ENCODE measurements at places on chromosomes 12 and 14.

- no peak for DNase-seq
Measured at GRCh38 chr12:68759852-68760251, 13.9 kb downstream of the SLC35E3 start.

DNA sequence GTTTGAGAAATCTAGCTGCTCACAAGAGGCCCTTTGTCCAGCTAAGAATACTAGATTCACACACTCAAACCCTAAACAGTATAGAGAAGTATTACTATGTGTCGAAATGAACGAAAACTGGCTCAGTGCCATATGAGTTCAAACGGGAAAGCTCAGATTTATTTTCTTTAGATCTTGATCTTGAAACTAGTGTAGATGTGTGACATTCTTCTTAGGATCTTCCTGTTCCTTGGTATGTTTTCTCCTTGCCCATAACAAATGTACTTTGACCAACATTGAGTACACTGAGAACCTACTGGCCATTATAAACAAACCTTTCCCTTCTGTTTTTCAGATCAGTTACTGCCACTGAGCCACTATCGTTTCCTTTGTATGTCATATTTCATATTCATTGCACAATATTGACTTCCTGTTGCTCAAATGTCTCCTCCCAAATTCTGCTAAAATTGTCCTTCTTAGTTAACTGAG is 21.3 kb downstream of the MYBPC1 start:
- no peak for DNase-seq

DNA sequence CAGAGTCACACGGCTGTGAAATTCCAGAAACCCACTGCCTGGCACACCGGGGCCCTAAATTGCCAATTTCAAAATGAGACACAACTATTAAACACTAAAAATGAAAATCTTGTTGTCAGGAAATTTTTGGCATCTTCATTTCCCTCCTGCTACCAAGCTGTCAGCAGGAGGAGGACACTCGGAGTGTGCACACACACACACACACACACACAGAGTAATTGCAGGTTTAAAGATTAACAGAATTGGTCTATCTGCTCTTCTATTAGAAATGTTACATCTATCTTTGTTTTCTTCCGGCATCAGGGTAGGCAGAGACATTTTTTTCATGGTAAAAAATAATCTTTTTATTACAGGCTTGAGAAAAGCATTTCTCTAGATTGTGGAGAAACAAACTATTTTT is 314.2 kb downstream of the EGLN3 start:
- DNase-seq = no peak

DNA sequence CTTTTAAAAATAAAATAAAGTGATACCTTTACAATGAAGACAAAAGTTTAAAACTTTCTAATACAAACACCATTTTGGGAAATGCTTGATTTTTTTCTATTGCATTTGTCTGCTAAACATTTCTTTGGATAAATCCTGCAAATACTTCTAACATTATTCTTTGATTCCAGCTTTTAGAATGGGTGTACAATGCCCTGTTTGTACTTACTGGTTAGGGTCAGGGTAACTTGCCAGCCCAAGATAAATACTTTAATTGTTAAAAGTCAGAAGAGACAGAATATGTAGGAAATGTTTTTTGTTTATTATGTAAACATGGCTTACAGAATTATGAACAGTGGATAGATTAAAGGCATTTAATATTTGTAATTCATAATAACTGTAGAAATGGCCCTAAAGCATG is 60.5 kb downstream of the WASHC4 start:
- DNase-seq = no peak

GRCh38 chr12:126069549-126070165 is 1004.4 kb downstream of the AACS start:
- peak; percentile 76 for DNase-seq

GRCh38 chr14:89394972-89395371 is 22.1 kb downstream of the FOXN3 start:
- no peak for DNase-seq

DNA sequence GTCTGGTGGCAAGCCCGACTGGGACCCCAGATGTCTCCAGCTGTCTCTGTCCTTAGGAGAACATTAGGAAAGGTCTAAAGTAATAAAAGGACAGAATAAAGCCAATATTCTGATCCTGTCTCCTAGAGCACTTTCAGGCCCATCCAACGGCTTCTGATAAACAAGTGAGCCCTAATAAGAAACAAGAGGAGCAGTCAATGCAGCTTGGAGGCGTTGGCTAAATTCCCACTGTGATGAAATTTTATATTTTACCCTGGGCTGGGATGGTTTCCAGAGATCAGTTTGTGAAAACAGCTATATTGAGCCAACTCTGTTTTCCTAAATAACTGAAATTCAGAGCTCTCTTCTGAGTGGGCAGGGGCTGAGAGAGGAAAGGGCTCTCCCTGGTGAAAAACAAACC is 55.5 kb upstream of the SRRM4 start:
- DNase-seq = no peak

GRCh38 chr12:50442178-50442908 is 41.7 kb downstream of the LARP4 start:
- no peak for DNase-seq

GRCh38 chr12:78470354-78471195 is 394.0 kb upstream of the SYT1 start:
- no peak for DNase-seq

DNA sequence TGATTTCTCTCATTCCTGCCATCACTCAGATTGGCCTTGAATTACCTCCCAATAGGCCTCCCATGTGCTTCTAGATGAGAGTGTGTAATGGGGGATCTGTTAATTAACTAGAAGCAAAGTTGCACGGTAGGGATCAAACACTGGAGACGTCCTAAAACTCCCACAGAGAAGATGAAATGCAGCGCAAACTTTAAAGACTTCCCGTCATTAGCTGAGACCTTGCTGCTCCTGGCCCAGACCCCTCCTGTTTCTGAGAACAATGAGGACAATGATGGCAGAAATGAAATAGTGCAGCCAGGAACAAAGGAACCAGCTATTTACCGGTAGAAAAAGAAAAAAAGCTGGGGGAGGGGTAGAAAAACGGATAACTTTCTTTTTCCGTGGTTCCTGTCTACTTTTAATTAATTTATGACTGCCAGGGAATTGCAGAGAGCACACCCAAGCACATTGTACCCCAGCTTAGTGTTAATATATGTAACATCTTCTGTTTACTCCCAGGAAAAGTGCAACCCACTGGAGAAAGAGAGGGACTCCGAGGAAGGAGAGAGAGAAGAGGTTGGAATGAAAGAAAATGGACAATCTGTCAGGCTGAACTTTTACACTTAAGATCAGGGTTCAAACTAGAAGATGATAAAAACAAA is 280.7 kb upstream of the SOX5 start:
- DNase-seq = no peak

GRCh38 chr12:2958432-2959191 is 585 bp upstream of the TEAD4 start:
- no peak for DNase-seq

GRCh38 chr14:69943084-69943780 is 64.0 kb downstream of the SMOC1 start:
- DNase-seq = no peak

DNA sequence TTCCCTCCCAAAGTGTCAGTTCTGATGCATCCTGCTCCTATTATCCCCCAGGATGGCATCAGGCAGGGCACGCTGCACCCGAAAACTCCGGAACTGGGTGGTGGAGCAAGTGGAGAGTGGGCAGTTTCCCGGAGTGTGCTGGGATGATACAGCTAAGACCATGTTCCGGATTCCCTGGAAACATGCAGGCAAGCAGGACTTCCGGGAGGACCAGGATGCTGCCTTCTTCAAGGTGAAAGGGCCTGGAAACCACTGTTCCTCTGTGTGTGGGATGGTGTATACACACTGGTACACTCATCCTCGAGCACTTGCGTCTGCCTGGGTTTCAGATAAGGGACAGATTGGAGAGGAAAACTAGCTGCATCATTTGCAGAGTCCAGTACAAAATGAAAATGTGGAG is 1.0 kb downstream of the IRF9 start:
- DNase-seq = no peak

- no peak for DNase-seq
Measured at GRCh38 chr12:20751046-20751445, 55.9 kb downstream of the SLCO1C1 start.

GRCh38 chr14:49997991-49998390 is 105.1 kb downstream of the ARF6 start:
- no peak for DNase-seq

GRCh38 chr12:65900912-65901672 is 76.8 kb downstream of the HMGA2 start:
- no peak for DNase-seq

- DNase-seq = no peak
Measured at GRCh38 chr12:108468196-108468968, 46.7 kb upstream of the FICD start.

GRCh38 chr12:60872850-60873713 is 1277.3 kb downstream of the SLC16A7 start:
- no peak for DNase-seq

- DNase-seq = no peak
Measured at GRCh38 chr12:77940011-77940423, 109.3 kb downstream of the NAV3 start.

- no peak for DNase-seq
Measured at GRCh38 chr12:85281636-85282312, 1.8 kb downstream of the ALX1 start.

- DNase-seq = no peak
Measured at GRCh38 chr14:23056956-23057756, at the start of gene CDH24. Gene CDH24, minus strand, starts transcription at chr14:23057520. Its CDS starts 1,787 bp downstream, at chr14:23055733.

- no peak for DNase-seq
Measured at GRCh38 chr12:117042862-117043261, 56.4 kb downstream of the TESC start.

DNA sequence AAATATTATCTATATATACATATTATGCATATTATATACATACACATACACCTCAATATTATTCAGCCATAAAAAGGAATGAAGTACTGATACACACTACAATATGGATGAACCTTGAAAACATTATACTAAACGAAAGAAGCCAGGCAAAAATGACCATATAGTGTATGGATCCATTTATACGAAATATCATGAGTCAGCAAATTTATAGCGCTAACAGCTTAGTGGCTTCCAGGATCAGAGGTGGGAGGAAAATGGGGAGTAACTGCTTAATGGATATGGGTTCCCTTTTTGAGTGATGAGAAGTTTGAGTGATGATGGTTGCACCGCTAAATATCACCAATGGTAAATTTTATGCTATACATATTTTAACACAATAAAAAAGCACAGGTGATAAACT is 32.7 kb downstream of the PTGER2 start:
- no peak for DNase-seq

DNA sequence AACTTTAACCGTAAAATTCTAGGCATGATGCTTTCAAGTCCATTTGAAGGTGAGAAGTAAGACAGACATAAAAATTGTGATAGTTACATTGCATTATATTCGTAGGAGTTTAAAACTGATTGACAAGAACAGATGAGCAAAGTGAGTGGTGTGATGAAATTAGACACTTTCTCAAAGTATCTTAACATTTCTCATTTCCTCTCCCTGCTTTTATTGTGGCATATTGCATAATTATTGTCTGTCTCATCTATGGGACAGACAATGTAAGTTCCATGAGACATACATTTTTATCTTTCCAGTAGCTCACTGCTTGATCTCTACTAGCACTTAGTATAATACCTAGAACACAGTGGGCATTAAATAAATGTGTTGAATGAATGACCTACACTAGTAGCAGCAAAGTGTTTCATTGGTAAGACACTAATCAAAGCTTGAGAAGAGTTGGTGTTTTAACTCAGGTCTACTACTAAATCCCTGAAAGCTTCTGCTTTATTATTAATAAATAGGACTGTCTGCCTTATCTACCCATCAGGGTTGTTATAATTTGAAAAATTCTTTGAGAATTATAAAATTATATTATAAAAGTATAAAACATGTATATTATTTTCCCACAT is 19.0 kb downstream of the A2M start:
- DNase-seq = no peak

GRCh38 chr12:308511-308910 is 45.9 kb upstream of the SLC6A13 start:
- DNase-seq = no peak

DNA sequence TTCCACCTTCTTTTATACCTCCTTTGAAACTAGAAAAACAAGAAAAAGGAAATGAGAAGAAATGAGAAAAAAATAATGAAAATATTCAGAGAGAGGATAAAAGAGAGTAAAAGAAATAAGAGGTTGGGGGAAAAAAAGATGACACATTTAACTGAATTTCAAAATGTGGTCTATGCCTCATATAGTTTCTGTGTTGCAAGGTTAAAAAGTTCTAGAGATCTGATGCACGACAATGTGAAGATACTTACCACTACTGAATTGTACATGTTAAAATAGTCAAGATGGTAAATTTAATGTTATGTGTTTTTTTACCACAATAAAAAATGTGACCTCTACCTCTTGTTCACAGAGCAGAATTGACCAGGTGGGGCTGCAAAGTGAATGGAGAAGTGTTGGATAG is 314.8 kb upstream of the OR4E1 start:
- DNase-seq = no peak

DNA sequence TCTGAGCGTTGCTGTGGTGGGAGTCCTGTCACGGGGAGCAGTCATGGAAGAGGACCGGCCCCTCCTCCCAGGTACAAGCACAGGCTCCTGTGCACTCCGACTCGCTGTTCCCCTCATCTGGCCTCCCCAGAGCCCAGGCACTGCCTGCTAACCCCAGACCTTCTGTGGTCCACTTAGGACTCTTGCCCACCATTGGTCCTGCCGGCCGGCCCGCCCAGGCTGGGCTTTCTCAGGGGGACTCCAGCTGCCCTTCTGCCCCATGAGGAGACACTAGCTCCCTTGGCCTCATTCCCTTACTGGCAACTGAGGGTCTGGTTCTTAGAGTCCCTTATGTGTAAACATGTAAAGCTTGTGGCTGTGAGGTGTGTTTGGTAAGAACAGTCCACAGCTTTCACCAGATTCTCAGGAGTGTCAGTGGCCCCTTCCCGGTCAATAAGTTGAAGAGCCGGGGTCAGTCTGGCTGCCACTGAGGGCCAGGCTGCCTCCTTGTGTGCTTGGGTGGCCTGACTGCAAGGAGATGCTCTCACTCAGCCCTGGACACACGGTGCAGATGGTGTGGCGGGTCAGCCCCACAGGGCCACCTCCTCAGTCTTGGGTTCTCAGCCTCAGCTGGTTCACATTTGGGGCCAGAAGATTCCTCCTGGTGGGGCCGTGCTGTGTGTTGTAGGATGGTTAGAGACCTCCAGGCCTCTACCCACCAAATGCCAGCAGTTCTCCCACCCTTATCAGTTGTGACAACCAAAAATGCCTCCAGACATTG is 43.6 kb downstream of the DDX51 start:
- DNase-seq = no peak

DNA sequence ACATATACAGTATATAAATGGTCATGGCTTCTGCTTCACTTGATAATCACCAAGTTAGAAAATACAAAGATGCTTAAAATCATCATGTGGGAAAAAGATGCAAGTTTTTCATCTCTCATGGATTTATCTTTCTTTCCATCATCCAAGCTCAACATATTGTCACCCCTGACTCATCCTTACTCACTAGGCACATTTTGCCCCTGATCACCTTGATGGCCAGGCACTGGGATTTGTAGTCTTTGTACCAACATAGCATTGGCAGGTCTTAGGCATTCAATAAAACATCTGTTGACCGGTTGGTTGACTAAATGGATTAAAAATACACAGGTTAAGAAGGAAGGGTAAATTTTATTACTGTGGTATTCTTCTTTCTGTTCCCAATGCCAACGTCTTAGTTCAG is 28.1 kb downstream of the KLHDC2 start:
- no peak for DNase-seq

- DNase-seq = no peak
Measured at GRCh38 chr14:71834284-71835204, 97.7 kb upstream of the RGS6 start.

Measured in iPS DF 6.9 (cell line).